ENCODE measurements at places on chromosomes 6 and 20.

GRCh38 chr6:4522453-4522852, 253.8 kb upstream of the CDYL start:
- no peak for DNase-seq

- no peak for DNase-seq
Observed at GRCh38 chr20:9021216-9021615, 47.7 kb upstream of the PLCB4 start.

- DNase-seq = no peak
Observed at GRCh38 chr20:23227274-23227673, 123.3 kb upstream of the NXT1 start.

DNA sequence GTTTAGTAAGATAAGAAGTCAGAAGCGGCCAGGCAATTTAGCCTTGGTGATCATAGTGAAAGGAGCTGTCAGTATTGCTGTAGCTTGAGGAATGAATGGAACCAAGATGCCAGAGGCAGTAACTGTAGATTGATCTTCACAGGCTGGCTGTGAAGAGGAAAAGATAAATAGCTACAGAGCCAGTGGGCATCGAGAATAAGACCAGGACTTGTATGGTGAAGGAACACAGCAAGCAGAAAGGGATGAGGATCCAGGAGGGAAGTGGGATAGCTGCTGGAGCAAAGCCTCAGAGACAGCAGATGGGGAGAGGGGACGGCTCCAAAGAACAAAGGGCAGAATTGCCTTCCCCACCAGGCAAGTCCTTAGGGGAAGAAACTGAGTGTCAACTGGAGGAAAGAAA, 294.4 kb upstream of the PLN start:
- no peak for DNase-seq

DNA sequence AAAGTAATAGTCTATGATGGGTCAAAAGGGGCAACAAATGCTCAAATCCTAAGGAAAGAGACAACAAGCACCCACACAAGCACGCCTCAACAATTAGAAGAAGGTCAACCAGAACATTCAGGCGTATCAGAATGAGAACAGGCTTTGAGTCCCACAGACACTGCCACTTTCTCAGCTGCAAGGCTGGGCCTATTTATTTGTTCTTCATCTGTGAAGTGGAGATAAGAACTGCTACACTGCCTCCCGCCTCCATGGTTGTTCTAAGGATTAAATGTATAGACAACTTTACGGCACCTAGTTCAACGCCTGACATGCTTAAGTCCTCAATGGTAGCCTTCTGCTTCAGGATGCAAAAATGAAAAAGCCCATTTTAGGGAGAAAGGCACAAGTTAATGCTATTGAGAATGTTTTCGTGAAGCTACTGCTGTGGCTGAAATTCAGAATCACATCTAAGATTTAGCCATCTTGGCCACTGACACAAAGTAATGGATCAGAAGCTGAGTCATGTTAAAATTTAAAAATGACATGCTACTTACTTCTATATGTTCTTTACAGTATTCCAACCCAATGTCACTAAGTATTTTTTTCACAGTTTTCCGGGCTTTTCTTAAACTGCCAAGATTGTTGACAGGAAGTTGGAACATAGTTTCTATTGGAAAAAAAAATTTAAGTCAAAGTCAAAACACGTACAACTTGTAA, 27.7 kb downstream of the ADNP start:
- no peak for DNase-seq

DNA sequence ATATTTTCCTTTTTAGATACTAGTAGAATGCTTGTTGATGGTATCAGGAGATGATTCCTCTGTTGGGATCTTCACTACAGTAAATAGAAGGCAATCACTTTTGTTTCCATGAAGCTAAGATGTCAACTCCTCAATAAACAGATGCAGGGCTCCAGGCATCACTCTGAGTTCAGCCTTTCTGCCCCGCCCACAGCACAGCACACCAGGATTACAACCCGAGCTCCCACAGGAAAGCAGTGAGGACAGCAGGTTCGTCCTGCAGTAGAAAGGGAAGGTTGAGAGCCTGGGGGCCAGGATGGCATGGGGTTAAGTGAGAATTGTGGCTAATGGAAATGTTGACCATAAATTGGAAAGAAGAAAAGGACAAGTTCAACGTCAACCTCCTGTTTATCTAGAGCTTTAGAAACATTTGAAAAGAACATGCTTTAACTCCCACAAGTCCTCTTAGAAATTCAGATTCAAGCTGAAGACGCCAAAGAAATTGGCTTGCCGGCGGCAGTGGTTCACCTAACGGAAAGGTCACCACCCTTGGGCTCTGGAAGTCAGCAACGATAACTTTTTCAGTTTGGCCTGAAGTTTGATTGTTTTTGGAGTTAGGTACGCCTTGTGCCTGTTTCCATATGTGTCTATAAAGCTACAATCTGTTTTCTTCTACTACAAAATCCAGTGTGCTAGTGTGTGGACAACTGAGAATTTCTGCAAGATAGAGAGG, 144.4 kb upstream of the PDE10A start:
- DNase-seq = no peak

DNA sequence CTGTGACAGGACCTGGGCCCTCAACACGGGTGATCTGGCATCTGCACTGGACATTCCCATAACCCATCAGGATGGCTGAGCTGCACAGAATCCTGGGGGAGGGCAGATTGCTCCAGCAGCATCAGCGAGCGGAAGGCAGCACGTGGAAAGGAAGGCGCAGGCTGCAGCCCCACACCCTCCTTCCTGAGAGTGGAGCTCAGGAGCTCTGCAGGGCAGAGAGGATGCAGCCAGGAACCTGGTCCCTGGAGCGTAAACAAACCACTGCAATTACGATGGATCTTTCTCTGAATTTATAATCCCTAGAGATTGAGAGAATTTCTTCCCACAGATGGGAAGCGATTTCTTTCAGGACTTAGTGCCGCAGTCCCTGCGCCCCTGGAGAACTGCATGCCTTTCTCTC, 39.7 kb upstream of the EMILIN3 start:
- DNase-seq = no peak

GRCh38 chr6:45483021-45483420, 105.3 kb upstream of the SUPT3H start:
- DNase-seq = no peak

DNA sequence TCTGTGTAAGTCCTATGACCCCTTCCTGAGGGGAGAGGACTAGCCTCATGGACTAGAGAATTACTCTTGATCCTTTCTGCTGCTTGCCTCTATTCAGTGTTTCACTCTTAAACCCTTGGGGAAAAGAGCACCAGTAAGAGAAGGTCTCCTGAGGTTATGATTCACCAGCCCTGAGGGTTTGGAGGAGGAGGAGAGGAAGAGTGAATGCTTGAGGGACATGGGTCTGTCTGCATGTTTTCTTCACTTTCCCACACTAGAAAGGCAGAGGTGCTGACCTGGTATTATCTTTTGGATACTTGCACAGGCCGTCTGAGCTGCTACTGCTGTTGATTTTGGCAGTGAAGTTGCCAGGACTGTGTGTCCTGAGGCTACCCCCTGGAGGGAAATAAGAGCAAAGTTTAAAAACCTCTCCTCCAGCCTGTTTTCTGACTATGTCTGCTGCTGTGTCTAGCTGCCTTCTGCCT, 78.3 kb downstream of the CD109 start:
- DNase-seq = peak; percentile 10

GRCh38 chr20:35385733-35386132, 26.0 kb downstream of the UQCC1 start:
- no peak for DNase-seq

- DNase-seq = no peak
Observed at GRCh38 chr6:137722749-137723272, 144.2 kb upstream of the TNFAIP3 start.

DNA sequence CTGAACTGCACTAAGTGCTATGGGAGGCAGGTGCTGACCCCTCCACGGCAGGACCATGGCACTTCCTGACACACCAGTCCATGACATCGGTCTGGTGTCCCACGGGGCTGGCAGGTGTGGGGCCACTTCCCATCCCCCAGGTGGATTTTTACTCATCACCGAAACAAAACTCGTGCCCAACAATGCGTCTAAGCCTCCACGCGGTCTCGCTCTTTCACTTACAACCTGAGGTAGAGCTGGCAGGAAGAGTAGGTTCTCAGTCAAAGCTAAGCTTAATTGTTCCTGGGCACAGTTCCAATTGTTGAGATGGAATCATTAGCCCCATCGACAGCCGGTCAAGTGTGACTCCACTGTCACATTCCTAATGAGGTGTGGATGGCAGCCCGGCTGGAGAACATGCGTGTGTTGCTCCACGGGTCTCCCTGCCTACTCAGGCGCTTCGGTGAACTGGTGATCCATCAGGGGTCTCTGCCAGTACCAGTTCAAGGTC, 125.7 kb downstream of the SLC23A2 start:
- DNase-seq = no peak

DNA sequence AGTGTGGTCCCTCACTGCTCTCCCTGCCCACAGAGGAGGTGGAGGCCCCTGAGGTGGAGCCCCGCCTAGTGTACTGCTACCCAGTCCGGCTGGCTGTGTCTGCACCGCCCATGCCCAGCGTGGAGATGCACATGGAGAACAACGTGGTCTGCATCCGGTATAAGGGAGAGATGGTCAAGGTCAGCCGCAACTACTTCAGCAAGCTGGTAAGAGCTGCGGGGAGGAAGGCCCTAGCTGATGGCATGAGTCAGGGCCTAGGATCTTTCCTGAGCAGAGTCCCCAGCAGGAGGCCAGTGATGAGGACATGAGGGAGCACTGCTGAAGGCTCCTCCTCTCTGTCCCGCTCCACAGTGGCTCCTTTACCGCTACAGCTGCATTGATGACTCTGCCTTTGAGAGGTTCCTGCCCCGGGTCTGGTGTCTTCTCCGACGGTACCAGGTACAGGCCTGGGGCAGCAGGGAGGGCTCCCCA, 11.2 kb downstream of the PCIF1 start:
- no peak for DNase-seq

- DNase-seq = no peak
Observed at GRCh38 chr6:167763056-167763944, 63.4 kb upstream of the AFDN start.

DNA sequence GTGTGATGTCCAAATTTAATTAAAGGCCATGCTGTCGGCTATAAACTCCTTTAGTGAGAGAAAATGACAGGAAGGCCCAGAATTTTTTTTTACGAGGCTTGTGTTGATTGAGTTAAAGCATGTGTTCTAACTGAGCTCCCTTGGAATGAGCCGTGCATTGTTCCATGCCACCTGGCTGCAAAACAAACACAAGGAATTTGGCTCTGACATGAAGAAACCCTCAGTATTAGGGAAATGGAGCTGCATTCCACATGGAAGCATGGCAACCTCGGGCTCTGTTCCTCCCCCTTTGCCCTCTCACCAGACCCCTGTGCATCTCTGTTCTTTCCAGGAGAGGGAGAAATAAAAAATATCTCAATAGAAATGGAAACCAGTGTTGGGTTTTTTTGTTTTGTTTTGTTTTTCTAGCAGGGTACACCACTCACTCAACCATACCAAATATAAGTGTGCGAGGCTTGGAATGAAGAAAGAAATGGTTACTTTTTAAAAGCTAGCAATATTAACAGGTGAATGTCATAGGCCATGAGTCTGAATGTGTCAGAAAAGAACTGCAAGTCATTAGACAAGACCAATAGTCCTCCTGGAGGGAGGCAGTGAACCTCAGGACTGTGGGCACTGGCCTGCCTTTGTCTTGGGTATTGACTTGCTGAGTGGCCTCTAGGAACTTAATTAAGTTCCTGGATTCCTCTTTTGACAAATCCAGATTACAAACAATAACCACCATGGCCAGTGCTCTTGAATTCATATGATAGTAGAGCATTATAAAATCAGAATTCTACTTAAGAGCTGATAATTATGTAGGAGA, 935.1 kb downstream of the KIF16B start:
- no peak for DNase-seq

- no peak for DNase-seq
Observed at GRCh38 chr6:116461932-116462885, 1.0 kb downstream of the CALHM6 start.

GRCh38 chr6:117359581-117359980, 66.2 kb downstream of the ROS1 start:
- no peak for DNase-seq

DNA sequence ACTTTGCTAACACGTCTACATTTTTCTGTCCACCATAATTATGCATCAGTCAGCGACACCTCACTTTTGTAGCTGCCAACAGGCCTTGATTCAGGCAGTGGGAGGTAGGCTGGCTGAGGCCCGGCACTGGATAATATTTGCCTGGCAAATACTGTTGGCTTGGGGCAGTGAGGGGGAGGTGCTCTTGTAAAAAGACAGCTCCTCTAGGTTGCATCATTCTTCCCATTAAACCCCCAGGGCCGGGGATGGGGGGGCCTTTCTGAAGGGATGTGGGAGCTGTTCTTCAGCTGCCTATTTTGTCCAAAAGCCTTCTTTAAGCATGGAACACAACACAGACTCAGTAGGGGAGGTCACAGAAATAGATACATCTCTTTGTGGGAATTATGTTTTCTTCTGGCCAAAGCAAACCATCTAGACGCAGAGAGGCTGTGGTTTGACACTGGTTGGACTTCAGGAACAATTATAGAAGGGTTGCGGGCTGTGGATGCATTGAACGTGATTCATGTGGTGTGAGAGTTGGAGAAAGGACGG, 338.3 kb upstream of the NT5E start:
- DNase-seq = no peak

GRCh38 chr6:95230071-95230740, 347.1 kb upstream of the MANEA start:
- DNase-seq = no peak

GRCh38 chr20:62030834-62031434, 34.7 kb downstream of the TAF4 start:
- DNase-seq = no peak

GRCh38 chr20:19827818-19828217, 69.8 kb downstream of the RIN2 start:
- no peak for DNase-seq

GRCh38 chr6:109050447-109051102, 44.1 kb downstream of the SESN1 start:
- no peak for DNase-seq

GRCh38 chr6:166335378-166336302, 6.7 kb downstream of the SFT2D1 start:
- no peak for DNase-seq

DNA sequence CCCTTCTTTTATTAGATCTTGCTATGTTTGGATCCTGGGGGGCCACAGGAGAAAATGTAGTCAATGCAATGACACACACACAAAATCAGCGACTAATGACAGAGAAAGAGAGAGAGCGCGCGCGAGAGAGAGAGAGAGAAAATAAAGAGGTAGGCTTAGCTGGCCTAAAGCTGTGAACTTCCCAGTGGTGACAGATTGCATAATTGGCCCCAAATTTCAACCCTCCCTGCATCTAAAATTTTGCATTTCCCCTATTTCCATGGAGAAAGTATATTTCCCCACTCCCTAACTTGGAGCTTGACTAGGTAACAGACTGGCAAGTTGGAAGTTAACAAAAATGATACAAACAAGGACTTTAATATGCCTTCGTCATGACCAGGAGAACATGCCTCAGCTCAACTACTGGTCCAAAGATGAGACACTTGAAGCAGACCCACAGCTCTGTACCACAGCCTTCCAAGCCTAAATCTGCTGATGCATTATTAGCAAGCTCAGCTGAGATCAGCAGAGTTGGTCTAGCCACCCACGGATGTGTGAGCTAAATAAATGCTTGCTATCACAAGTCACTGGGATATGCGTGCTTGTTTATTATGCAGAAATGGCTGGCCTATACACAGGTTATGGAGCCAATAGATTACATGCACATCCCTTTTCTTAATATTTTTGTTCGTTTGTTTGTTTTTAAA, 118.1 kb upstream of the PRDM1 start:
- no peak for DNase-seq

GRCh38 chr6:99219788-99220187, 129.7 kb downstream of the FAXC start:
- no peak for DNase-seq

All from GOT3 (cell line).